ENCODE measurements at places on chromosomes 2 and 18. TPM values are rescaled to one million over a fixed set of nuclear protein-coding genes. Genes with fewer than 3 reads are reported as not detected.

ASB18 gene
- not detected for total RNA-seq

GALNT5 gene
- total RNA-seq = 33.9 TPM

CCDC85A gene
- 17.0 TPM for total RNA-seq

AP1S3 gene
- total RNA-seq = 6.4 TPM

REG3G gene
- not detected for total RNA-seq

ANKRD29 gene
- total RNA-seq = 56.5 TPM

EMILIN2 gene
- 51.5 TPM for total RNA-seq

ATP6V1C2 gene
- 1.7 TPM for total RNA-seq

ACVR1 gene
- total RNA-seq = 35.0 TPM

GRCh38 chr18:70578480-70578879 is 289.6 kb downstream of the SOCS6 start:
- H3K27ac ChIP-seq = no peak overlapping the region
- no peak for DNase-seq
- no peaks in the 10 kb centered on the region for H3K36me3 ChIP-seq
- no peaks in the 10 kb centered on the region for H3K27me3 ChIP-seq
- H3K4me3 ChIP-seq = no peak overlapping the region

- no peak for DNase-seq
- H3K27ac ChIP-seq = no peak overlapping the region
- H3K36me3 ChIP-seq = no peaks in the 10 kb centered on the region
- no peak overlapping the region for H3K4me3 ChIP-seq
- no peaks in the 10 kb centered on the region for H3K4me1 ChIP-seq
These were observed 176.7 kb downstream of the SOX11 start for GRCh38 chr2:5868931-5869330.

DNA sequence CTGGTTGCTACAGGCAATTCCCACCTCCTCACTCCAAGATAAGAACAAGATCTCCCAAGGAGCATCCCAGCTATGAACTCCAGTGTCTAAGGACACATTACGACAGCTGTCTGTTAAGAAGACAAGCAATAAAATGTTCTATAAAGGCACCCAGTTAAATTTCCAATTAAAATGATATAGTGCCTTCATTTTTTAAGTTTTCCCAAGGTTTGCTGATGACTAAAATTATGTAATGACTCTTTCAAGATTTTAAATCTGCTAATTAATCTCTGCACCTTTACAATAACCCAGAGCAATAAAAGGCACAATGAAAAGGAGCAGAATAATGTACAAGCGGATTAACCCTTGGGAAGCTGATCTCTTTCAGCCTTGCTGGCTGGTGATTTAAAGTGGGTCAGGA is 61.6 kb upstream of the REG3G start:
- no peak overlapping the region for H3K4me3 ChIP-seq
- no peaks in the 10 kb centered on the region for H3K27me3 ChIP-seq
- DNase-seq = no peak
- H3K36me3 ChIP-seq = no peaks in the 10 kb centered on the region
- no peak overlapping the region for H3K27ac ChIP-seq

- no peak overlapping the region for H3K27ac ChIP-seq
- peaks cover 13% of the 10 kb centered on the region for H3K36me3 ChIP-seq
- peaks cover 34% of the 10 kb centered on the region for H3K4me1 ChIP-seq
- no peak overlapping the region for H3K4me3 ChIP-seq
- H3K27me3 ChIP-seq = no peaks in the 10 kb centered on the region
These were observed 309.5 kb upstream of the CCDC68 start for GRCh38 chr18:55268628-55269275.

GRCh38 chr2:11903085-11903606 is 156.7 kb downstream of the LPIN1 start:
- DNase-seq = no peak
- H3K36me3 ChIP-seq = no peaks in the 10 kb centered on the region
- H3K27ac ChIP-seq = no peak overlapping the region
- H3K4me3 ChIP-seq = no peak overlapping the region
- H3K4me1 ChIP-seq = peaks cover 4% of the 10 kb centered on the region

DNA sequence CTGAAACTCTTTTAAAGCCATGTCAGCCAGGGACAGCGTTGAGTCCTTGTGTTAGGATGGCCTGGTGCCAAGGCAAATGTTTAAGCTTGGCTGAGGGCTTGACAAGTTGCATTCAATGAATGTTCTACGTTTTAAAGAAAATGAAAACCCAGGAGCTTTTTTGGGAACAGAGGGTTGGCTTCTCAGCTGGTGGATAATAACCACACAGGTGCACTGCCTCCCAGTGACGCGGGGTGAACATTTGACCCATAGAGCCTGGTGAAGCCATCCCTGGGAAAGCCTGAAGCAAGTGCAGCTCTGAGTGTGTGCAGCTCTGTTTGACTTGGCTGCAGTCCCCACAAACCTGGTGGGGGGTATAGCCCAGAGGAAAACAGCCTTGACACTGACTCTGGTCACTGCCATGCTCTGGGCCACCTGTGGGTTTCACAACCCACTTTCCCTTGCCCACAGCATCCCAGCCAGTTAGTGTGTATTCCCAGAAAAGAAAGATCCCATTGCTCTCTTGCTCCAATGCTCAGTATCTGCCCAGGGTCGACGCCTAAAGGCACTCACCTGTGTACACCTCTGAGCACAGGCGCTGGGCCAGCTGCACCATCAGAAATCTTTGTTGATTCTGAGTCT is 874.9 kb downstream of the RNF144A start:
- H3K4me3 ChIP-seq = no peak overlapping the region
- no peak overlapping the region for H3K27ac ChIP-seq
- H3K4me1 ChIP-seq = peaks cover 15% of the 10 kb centered on the region

DNA sequence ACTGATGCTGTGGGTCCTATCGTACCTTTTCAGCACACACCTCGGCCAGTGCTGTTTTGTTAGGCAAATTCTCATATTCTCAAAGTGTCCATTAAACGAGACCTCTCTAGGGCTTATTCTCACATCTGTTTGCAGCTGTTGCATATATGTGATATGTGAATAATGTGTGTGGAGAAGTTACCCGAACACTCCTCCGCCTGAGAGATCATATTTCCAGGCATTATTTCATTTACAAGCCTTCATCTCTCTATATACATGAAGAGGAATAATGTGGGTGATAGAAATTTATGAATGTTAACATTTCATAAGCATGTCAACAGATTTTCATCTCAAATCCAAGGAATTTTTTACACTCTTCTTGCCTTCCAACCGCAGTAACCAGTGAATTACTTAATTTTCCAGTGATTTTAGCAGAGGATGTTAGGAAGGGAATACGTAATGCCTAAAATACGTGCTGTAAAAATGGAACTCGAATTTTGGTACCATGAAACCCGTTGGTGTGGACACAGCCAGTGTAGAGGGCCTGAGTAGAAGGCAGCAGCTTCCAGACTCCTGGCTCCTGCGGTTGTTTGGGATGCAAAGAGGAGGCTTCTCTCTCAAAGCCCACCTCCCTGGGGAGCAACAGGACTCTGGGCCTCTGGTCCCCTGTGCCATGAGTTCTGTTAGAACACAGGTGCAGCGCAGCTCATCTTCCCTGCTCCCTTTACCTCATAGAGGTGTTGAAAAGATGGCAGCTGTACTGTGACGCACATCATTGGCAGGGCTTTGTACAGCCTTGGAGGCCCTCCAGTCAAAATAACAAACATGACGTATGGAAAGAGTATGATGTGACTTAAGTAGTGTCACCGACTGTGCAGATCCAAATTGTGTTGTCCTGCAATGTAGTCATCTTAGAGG is 280.1 kb downstream of the NEDD4L start:
- peaks cover 22% of the 10 kb centered on the region for H3K36me3 ChIP-seq
- DNase-seq = no peak
- H3K27ac ChIP-seq = no peak overlapping the region
- no peaks in the 10 kb centered on the region for H3K27me3 ChIP-seq
- no peak overlapping the region for H3K4me3 ChIP-seq

- H3K27me3 ChIP-seq = no peaks in the 10 kb centered on the region
- H3K4me1 ChIP-seq = peaks cover 4% of the 10 kb centered on the region
- H3K4me3 ChIP-seq = no peak overlapping the region
- no peak overlapping the region for H3K27ac ChIP-seq
These were observed 171.2 kb upstream of the GLI2 start for GRCh38 chr2:120564213-120565094.

DNA sequence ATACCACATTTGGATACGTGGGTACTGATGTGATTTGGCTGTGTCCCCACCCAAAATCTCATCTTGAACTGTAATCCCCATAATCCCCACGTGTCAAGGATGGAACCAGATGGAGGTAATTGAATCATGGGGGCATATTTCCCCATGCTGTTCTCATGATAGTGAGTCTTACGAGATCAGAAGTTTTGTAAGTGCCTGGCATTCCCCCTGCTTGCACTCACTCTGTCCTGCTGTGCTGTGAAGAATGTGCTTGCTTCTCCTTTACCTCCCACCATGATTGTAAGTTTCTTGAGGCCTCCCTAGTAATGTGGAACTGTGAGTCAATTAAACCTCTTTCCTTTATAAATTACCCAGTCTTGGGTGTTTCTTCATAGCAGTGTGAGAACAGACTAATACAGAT is 70.3 kb downstream of the CHST9 start:
- no peaks in the 10 kb centered on the region for H3K27me3 ChIP-seq
- H3K27ac ChIP-seq = no peak overlapping the region
- no peaks in the 10 kb centered on the region for H3K36me3 ChIP-seq
- H3K4me1 ChIP-seq = no peaks in the 10 kb centered on the region

DNA sequence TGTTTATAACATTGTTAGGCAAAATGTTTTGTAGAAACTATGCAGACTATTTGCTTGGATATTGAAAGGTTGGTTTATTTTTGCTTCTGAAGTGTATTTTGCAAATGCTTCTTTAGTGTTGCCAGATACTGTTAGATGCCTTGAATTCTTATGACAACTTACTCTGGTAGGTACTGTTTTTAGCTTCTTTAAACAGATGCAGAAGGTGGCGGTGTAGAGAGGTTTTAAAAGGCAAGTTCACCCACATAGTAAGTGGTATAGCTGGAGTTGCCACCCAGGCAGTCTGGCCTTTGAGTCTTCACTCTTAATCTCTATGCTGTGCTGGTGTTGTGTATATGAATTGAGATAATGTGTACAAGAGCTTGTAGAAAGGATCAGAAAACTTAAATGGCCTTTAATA is 3.6 kb downstream of the PCYOX1 start:
- no peaks in the 10 kb centered on the region for H3K27me3 ChIP-seq
- no peak for DNase-seq
- H3K36me3 ChIP-seq = peaks cover 57% of the 10 kb centered on the region
- H3K4me3 ChIP-seq = no peak overlapping the region

GRCh38 chr2:59985923-59986322 is 567.5 kb downstream of the BCL11A start:
- no peak overlapping the region for H3K4me3 ChIP-seq
- no peak overlapping the region for H3K27ac ChIP-seq
- no peaks in the 10 kb centered on the region for H3K36me3 ChIP-seq
- H3K4me1 ChIP-seq = no peaks in the 10 kb centered on the region
- no peak for DNase-seq

GRCh38 chr2:102001767-102002142 is 10.0 kb downstream of the IL1R2 start:
- H3K36me3 ChIP-seq = no peaks in the 10 kb centered on the region
- H3K4me1 ChIP-seq = peaks cover 9% of the 10 kb centered on the region
- DNase-seq = no peak

DNA sequence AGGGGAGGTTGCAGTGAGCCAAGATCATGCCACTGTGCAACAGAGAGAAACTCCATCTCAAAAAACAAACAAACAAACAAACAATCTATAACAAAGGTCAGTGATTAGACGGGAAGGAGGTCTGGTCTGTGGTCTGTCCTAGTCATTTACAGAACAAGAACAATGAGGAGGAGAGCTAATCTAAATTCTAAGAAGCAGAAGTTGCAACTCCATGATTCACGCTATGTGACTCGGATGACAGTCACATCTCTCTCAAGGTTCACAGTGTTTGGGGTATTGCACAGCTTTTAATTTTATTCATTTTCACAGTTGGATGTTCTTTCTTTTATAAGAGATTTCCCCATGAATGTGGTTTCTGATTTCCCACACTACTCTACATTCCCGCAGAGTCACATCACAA is 218.7 kb upstream of the PIEZO2 start:
- no peak overlapping the region for H3K4me3 ChIP-seq
- no peaks in the 10 kb centered on the region for H3K36me3 ChIP-seq
- no peak for DNase-seq
- no peak overlapping the region for H3K27ac ChIP-seq

GRCh38 chr18:29154758-29155725 is 978.1 kb upstream of the CDH2 start:
- no peak for DNase-seq
- no peaks in the 10 kb centered on the region for H3K27me3 ChIP-seq
- H3K27ac ChIP-seq = no peak overlapping the region

- no peak overlapping the region for H3K27ac ChIP-seq
- H3K27me3 ChIP-seq = no peaks in the 10 kb centered on the region
- H3K4me3 ChIP-seq = no peak overlapping the region
These were observed 19.8 kb downstream of the ARL5A start for GRCh38 chr2:151808258-151809072.

DNA sequence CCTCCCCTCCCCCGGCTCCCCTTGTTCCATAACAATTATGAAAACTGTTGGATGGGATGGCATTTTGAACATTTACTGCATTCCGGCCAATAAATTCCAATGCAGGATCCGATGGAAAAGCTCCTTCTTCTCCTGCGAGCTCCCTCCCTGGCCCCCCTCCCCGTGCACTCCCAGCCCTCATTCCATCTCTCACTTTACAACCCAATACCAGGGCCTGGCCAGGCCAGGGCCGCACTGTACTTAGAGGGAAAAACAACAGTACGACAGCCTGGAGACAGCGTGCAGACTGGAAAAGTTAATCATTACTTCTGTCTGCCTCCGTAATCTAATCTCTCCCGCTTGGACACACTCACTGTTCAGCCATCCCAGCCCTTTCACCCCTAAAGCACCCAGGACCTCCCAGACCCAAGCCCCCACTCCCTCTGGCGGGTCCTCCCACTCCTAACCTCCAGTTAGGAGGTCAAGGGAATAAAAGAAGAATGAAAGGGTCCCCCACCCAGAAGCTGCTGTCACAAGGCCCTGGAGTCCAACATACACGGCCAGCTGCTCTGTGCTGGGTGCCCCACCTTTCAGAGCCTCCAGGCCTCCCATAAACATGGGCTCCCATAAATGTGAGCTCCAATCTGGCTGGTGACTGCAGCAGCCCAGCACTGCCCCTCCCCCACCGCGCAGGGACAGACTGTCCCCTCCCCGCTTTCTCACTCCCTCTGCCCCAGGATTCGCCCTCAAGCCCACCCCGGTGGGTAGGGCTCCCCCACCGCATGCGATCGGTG is 20.6 kb downstream of the SMAD7 start:
- DNase-seq = no peak
- peaks cover 4% of the 10 kb centered on the region for H3K36me3 ChIP-seq
- peak overlapping the region; percentile 79 for H3K27ac ChIP-seq
- H3K4me3 ChIP-seq = peak overlapping the region; percentile 26
- H3K4me1 ChIP-seq = peaks cover 100% of the 10 kb centered on the region
- H3K27me3 ChIP-seq = no peaks in the 10 kb centered on the region

- H3K4me1 ChIP-seq = no peaks in the 10 kb centered on the region
- H3K27ac ChIP-seq = no peak overlapping the region
- H3K27me3 ChIP-seq = no peaks in the 10 kb centered on the region
- no peak for DNase-seq
These were observed 562.9 kb downstream of the ARHGAP15 start for GRCh38 chr2:143692162-143692561.

GRCh38 chr2:9715238-9715637 is 84.4 kb upstream of the YWHAQ start:
- no peak for DNase-seq
- H3K27ac ChIP-seq = peak overlapping the region; percentile 61
- H3K36me3 ChIP-seq = no peaks in the 10 kb centered on the region
- no peak overlapping the region for H3K4me3 ChIP-seq

GRCh38 chr2:7193457-7193856 is 276.2 kb downstream of the RNF144A start:
- H3K4me3 ChIP-seq = no peak overlapping the region
- no peaks in the 10 kb centered on the region for H3K27me3 ChIP-seq
- H3K4me1 ChIP-seq = no peaks in the 10 kb centered on the region
- no peak for DNase-seq
- H3K27ac ChIP-seq = no peak overlapping the region

- H3K27me3 ChIP-seq = no peaks in the 10 kb centered on the region
- no peaks in the 10 kb centered on the region for H3K36me3 ChIP-seq
- peaks cover 10% of the 10 kb centered on the region for H3K4me1 ChIP-seq
- no peak overlapping the region for H3K27ac ChIP-seq
These were observed 254.8 kb downstream of the RNF152 start for GRCh38 chr18:61637905-61638595.
